Cerebellum (tissue), 4 donors: ENCODE measurements at places on chromosomes 16 and 17. TPM values are rescaled to one million over a fixed set of nuclear protein-coding genes. Genes with fewer than 3 reads are reported as not detected.

DNA sequence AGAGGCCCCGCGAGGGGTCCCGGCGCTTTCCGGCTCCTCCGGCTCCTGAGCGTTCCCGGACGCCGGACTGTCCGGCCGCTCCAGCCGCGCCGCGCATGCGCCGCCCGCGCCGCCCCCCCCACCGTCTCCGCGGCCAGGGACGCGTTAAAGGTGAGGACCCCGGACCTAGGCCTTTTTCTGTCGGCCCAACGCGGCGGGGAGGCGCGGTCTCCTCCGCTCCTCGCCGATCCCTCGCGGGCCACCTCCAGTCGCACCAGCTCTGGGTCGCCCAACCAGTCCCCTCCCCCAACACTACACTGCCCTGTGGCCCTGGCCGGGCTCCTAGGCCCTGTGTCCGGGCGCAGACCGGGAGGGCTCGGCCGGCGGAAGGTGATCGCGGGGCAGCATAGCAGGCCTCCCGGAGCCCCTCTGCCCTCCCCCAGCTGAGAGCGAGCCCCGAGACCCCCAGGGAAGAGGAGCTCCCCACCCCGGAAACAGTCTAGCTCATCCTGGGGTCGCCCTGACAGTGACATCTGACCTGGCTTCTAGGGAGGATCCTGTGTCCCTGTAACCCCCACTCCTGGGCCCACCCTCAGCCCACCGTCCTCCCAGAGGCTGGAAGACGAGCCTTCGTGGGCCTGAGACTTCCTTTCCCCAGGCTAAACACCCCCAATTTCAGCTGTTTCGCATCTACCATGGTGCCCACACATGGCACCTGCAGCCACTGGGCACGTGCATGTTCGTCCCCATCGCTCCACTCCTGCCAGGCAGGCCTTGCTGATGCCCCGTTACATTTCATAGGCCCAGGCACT lies 14.7 kb upstream of the BCAR1 start:
- DNase-seq: peak; percentile 94

- no peak for DNase-seq
Measured at GRCh38 chr17:36107660-36108059, 4.0 kb downstream of the CCL4 start.

DNA sequence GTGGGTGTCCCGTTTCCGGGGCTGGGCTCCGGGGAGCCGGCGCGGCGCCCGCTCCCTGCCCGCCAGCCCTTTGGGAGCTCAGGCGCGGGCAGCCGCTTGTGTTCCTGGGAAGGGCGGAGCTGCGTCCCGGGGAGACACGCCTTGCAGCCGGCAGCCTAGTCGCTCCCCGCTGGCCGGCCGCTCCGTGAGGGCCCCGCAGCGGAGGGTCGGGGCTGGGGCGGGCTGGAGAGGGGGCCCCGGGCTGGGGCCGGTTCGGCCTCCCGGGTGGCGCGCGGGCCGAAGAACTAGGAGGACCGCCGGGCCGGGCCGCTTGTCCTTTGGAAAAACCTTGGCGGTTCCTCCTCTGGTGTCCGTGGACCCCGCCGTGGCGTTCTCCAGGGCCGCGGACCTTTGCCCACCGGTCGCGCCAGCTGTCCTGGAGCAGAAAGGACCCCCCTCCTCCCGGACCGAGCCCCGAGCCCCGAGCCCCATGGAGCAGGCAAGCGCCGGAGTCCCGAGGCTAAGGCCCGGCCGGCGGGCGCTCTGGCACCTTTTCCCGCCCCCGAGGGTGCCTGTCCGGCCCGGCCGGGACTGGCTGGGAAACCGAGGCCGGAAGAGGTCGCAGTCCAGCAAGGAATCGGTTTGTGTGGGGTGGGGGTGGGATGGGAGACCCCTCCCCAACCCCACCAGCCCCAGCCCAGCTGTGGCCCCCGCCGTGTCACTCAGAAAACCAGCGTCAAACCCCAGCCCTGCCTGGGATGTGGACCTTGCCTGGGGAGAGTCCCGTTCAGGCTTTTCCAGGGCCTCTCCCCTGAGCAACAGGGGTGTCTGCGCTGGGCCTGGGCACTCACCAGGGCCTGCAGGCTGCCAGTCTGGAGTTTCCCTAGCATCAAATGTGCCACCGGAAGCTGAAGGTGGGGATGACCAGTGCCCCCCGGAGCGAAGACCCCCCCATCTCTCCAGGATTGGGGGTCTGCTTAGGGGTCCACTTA lies 6.8 kb upstream of the TBC1D3B start:
- DNase-seq: peak; percentile 55

DNA sequence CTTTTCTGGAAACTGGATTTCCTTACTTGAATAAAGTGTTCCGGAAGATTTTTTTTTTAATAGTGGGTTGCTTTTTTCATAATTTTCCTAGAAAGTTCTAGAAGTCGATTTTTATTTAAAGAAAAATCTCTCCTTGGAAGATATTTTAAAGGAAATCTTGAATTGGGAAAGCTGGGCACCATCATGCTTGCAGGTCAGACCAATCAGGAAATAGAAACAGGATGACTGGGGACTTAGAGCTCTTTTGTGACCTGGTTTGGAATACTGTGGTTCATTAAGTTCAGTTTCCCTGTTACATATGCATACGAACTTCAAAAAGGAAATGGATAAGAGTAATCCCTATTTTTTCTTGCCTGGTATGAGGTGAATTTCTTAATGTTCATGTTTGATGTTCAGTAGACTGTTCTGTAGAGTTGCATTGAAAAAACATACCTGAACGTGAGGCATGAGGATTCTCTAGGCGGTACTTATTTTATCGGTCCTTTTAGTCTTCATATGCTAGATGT lies 1.2 kb downstream of the NFATC3 start:
- peak; percentile 33 for DNase-seq

GRCh38 chr16:58651965-58652348 lies 22.3 kb upstream of the CNOT1 start:
- DNase-seq: no peak

GRCh38 chr16:3608069-3608468 lies 3.3 kb downstream of the SLX4 start:
- DNase-seq: no peak

DNA sequence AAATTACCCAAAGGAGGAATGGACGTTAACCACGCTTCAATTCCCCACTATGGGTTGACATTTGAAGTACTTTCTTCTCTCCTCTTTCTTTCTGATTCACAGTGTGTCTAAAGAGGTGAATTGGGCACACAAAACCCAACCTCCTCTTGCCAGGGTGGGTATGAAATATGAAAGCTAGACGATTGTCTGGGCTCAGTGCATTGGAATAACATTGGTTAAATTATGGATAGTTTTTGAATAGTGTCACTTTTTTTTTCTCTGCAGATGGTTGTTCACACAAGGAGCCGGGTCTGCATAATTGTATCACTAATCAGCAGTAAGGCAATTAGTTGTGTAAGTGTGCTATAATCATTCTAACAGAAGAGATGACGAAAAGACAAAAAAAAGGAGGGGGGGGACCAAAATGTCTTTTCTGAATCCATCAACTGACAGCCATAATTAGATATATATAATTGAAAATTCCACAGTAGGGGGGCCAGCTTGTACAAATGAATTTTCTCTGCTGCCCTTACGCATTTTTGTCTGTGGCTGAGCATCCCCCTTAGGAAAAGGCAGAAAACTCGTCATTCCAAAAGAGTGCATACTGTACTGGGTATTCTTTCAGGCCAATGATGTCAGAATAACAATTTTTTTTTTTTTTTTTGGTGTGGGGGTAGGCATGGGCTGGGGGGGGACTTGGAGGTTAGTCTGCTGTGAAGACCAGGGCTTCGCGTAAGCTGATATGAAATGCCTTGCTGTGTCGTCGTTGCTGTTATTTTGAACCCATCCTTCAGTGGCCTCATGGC lies 307.5 kb upstream of the SALL1 start:
- DNase-seq: no peak

- no peak for DNase-seq
Measured at GRCh38 chr17:55601874-55602364, 90.7 kb upstream of the SMIM36 start.

DNA sequence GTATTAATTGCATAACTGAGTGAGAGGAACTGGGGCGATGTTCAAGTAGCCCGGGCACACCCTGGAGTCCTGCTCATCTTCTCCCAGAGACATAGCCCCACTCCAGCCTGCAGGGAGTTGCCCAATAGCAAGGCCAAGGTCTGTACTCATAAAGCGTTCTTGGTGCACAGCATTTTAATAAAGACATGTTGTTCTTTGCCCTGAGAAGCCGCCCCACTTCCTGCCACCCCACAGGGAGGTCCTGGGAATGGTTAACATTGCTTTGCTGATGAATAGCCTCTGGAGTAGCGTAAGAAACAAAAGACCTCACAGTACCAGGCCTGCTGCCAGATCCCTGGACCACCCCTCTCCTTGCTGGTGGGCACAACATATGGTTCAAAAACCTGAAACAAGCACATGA lies 21.6 kb upstream of the CDH1 start:
- DNase-seq: no peak

GRCh38 chr16:2432286-2432685 lies 3.0 kb downstream of the CCNF start:
- DNase-seq: no peak

The DHRS11 gene
- total RNA-seq: 11.4 TPM

- no peak for DNase-seq
Measured at GRCh38 chr16:83603723-83604570, 203.8 kb upstream of the HSBP1 start.

DNA sequence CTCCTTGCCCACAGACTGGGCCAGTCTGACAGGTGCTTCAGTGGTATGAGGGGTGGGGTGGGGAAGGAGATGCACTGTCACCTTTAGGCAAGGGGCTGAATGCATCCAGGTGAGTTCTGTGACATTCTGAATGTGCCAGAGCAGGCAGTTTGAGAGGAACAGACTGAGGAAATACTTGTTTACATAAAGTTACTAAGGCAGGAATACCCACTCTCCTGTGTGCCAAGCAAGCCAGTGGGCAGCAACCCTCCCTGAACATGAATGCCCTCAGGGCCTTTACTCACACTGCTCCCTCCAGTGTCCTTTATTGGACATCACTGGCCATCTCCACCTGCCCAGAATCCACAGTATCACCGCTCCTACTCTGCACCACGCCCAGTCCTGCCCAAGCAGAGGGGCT lies 33.1 kb upstream of the ULK2 start:
- DNase-seq: no peak

The RAB37 gene
- 0.82 TPM for total RNA-seq

DNA sequence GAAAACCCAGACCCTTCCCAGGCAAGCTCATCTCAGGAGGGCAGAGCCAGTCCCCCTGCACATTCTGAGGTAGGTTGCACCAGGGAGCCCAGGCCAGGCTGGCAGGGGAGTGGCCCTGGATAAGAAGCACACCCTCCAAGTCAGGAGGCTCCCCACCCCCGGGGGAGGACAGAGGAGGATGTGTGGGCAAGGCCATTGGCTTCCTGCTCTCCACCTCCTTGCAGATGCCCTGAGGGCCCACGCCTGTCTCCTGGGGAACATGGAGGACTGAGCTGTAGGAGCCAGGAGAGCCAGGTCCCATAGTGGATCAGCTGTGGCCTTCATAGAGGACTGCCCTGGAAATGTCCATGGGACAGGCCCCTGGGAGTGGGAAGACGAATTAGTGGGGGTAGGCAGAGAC lies 126.7 kb downstream of the IRF8 start:
- DNase-seq: no peak

DNA sequence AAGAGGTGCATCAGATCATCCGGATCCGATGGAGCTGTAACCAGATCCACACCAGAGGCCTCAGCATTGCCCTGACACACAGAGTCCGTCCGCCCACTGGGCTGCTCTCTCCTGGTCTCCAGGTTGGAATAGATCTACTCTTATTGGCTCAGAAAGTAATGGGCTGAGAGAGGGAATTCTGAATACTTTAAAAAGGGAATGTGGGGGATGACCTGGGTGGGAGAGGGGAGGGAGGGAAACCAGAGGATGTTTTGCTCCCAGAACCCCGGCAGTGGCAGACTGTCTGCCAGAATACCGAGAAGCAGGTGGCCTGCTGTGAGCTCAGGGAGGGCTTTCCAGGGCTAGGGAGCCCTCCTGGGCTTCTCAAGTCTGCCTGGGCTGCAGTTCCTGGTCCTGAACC lies 126.5 kb downstream of the ENGASE start:
- DNase-seq: no peak

DNA sequence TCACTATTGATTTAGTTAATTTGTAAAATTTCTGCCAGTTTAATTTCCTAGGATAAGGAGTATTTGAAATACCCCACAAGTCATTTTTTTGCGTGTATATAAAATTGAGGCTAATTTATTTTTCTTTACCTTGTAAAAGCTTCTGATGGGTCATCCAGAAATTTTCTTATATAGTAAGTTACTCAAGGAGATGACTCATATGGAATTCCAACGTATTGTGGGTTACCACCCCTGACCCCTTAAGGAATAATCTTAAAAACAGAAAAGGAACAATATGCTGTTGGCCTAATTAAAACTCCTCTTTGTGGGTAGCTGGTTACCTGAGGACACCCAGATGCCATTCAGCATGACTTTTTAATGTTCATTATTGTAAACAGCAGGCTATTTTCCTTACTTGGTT lies 13.6 kb downstream of the HEATR6 start:
- DNase-seq: no peak

DNA sequence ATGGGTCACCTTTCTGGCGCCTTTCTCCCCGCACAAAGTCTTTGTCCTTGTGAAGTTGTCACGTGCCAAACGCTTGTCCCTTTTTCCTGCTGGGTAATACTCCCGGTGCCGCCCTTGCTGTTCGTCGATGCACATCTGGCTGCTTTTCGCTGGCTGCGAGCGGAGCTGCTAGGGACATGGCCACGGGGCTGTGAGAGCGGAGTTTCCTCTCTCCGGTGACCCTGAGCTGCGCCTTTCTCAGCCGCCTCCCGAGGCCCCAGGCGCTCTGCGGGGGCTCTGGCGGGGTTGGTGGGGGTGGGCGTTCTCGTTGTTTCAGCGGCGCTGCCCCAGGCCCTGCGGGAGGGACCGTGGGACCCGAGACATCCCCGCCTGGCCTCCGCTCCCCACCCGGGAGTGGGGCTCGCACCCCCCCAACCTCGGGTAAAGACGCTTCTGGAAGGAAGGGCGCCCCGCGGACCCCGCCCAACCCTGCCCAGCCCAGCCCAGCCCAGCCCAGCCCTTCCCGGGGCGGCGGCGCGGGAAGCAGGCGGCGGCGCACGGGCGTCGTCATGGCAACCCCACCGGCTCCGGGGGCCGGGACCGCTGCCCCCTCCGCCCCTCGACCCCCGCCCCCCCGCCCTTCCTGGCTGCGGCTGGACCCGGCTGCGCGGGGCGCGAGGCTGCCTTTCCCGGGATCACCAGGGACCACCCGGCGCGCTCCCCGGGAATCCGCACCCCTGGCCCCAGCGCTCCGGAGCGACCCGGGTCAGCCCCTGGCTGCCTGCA lies 12.3 kb downstream of the CHMP6 start:
- DNase-seq: no peak
